ENCODE measurements at places on chromosomes 5 and 9. TPM values are rescaled to one million over a fixed set of nuclear protein-coding genes. Genes with fewer than 3 reads are reported as not detected.
A peak's percentile ranks its signal among the peaks of the same experiment; 100 is the strongest.

Gene CREBRF
- 5.7 TPM for total RNA-seq

DNA sequence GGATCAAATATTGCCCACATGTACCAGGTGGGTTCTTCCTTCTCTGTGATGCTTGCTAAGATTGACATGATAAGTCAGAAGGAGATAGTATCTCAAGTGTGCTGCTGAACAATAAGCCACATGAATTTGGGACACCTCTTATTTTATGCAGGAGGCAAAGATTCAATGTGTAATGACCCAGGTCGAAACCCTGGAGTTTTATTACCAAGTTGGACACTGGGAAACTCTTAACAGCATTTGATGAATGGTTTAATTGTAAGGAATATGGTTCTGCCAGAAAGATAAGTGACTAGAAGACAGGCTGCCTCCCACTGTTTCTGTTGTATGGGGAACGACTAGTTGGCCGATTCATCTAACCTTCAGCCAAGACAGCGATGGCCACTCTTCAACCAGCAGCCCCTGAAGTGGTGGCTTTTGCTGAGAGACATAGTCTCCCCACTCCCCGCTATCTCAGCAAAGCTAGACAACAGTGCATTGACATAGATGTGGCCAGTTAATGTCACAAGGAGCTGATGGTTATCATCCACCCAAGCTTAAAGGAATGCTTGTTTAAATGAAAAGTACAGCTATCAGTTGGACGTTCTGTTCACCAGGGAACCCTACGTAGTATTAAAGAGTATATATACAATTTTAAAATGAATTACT is 407.7 kb downstream of the KDM4C start:
- H3K4me1 ChIP-seq, result peaks cover 12% of the 10 kb centered on the region
- no peak for DNase-seq

Gene AQP7
- total RNA-seq, result 0.23 TPM

DNA sequence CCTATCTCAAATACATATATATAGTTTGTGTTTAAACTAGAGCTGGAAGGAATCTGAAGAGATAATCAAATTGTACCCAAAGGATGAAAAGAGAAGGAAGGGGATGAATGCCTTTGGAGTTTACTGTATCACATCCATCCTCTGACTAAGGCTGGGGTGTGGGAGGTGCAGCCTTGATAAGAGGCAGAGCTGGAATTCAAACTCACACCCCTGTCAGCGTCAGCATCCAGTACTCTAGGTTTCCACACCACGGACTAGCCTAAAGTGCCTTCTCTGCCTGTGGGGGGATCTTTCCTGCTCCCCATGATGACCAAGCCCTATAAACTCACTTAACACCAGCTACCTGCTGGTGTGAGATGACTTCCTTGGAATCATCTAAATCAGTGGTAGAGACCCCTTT is 48.1 kb downstream of the EPB41L4B start:
- H3K36me3 ChIP-seq, result peaks cover 7% of the 10 kb centered on the region
- H3K27ac ChIP-seq, result no peak overlapping the region
- DNase-seq, result no peak
- H3K4me3 ChIP-seq, result no peak overlapping the region

DNA sequence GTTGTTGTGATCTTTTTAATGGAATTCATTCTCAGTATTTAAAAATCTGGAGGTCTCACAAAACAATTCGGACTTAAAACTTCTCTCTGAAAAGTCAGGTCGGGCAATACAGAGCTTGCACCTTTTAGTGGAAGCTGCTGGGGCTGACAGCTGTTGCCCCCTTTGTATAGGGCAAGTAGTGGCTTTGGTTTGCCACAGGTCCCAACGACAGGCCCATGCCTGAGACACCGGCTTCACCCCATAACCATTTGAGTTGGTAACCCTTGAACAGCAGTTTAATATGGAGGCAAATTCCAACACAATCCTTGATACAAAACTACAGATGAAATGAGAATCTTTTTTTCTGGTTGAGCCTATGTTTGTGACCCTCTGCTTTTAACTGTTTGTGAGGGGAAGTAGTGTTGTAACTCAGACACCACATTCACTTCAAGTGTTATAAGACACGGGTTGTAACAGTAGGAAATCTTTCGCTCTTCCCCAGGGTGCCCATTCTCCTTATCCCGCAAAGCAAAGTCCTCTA is 752 bp upstream of the GLRX start:
- H3K27ac ChIP-seq, result 0 out of 2 replicates have a peak overlapping the region, but pooled peaks have one; percentile 90
- peaks cover 44% of the 10 kb centered on the region for H3K4me1 ChIP-seq
- no peaks in the 10 kb centered on the region for H3K27me3 ChIP-seq
- peak overlapping the region; percentile 88 for H3K4me3 ChIP-seq
- DNase-seq, result no peak

GRCh38 chr9:87629104-87629503 is 96.8 kb upstream of the CTSL start:
- H3K27ac ChIP-seq, result no peak overlapping the region
- no peak for DNase-seq
- peaks cover 8% of the 10 kb centered on the region for H3K4me1 ChIP-seq

Gene ADAMTS19
- 30.5 TPM for total RNA-seq

GRCh38 chr5:138352071-138352721 is at the start of gene KDM3B:
KDM3B (plus strand) TSS chr5:138352685; CDS start chr5:138352796, 111 bp downstream.
- H3K27ac ChIP-seq, result peak within 1 kb of the TSS; percentile 94
- peak within 1 kb of the TSS; percentile 92 for H3K4me3 ChIP-seq
- DNase-seq, result peak; percentile 94
- H3K36me3 ChIP-seq, result peaks cover 20% of the 10 kb centered on the region
- H3K27me3 ChIP-seq, result no peaks in the 10 kb centered on the region

Gene SARDH
- total RNA-seq, result 15.2 TPM

GRCh38 chr9:123637606-123637944 is 281.6 kb downstream of the CRB2 start:
- H3K4me3 ChIP-seq, result no peak overlapping the region
- no peaks in the 10 kb centered on the region for H3K36me3 ChIP-seq

GRCh38 chr5:138610415-138610917 is 35.3 kb upstream of the HSPA9 start:
- no peaks in the 10 kb centered on the region for H3K27me3 ChIP-seq
- H3K4me1 ChIP-seq, result peaks cover 28% of the 10 kb centered on the region
- H3K36me3 ChIP-seq, result no peaks in the 10 kb centered on the region
- H3K4me3 ChIP-seq, result peak overlapping the region; percentile 52
- no peak for DNase-seq
- peak overlapping the region; percentile 39 for H3K27ac ChIP-seq

Gene CCNH
- 40.8 TPM for total RNA-seq

DNA sequence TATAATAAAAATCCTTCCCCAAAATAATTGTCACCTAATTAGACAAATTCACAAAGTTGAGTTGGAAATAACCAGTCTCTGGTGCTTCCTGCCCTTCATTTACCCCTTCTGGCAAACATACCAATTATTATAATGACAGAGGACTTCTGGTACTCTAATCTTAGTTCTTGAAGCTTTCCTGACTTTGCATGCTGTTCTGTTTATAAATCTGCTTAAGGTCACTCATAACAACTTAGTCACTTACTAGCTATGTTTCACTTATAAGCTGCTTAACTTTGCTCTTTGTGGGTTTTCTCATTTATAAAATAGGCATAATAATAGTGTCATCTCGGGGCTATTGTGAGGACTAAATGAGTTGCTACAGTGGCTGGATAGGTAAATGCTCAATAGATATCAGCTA is 446.5 kb downstream of the EFNA5 start:
- H3K27me3 ChIP-seq, result no peaks in the 10 kb centered on the region
- no peak overlapping the region for H3K27ac ChIP-seq
- DNase-seq, result no peak
- H3K36me3 ChIP-seq, result no peaks in the 10 kb centered on the region
- H3K4me1 ChIP-seq, result peaks cover 3% of the 10 kb centered on the region

GRCh38 chr5:168992687-168993086 is 308.3 kb downstream of the SLIT3 start:
- H3K27me3 ChIP-seq, result 0 out of 2 replicates have a peak, but pooled peaks cover 2% of the 10 kb centered on the region
- H3K4me3 ChIP-seq, result no peak overlapping the region
- peaks cover 47% of the 10 kb centered on the region for H3K4me1 ChIP-seq
- DNase-seq, result peak; percentile 35

GRCh38 chr5:16690243-16690852 is 73.6 kb upstream of the RETREG1 start:
- no peaks in the 10 kb centered on the region for H3K27me3 ChIP-seq
- H3K27ac ChIP-seq, result peak overlapping the region; percentile 87
- DNase-seq, result peak; percentile 56
- H3K4me3 ChIP-seq, result no peak overlapping the region

DNA sequence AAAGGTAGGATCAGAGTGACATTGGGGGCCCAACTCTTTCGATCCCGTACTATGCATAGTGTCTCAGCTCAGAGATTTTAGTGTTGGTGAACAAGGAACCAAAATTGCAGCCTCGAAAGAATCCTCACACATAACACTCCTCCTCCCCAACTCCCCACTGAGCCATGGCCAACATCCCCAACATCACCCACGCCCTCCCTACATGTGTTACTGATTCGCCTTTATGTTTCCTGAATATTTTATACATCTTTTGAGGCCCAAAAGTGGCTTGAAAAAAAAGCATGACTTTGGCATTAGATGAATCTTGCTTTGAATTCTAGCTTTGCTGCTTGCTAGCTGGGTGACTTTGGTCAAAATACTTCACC is 45.2 kb downstream of the PLAC8L1 start:
- H3K36me3 ChIP-seq, result no peaks in the 10 kb centered on the region
- H3K27me3 ChIP-seq, result no peaks in the 10 kb centered on the region
- DNase-seq, result no peak
- no peaks in the 10 kb centered on the region for H3K4me1 ChIP-seq
- H3K27ac ChIP-seq, result no peak overlapping the region

DNA sequence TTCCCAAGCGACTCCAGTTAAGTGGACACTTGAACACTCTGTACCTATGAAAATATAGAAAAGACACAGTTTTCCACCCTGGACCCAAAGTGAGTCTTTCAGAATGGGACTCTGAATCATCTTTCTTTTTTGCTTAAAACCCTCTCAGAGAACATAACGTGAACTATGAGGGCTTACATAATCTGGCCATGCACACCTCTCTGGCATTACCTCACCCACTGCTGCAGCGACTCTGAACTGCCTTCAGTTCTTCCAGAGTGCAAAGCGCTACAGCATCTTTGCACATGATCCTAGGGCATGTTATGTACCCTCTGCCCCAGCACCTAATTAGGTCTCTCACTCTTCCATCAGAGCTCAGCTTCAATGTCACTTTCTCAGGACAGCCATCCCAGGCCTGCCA is 186.2 kb downstream of the RORB start:
- H3K36me3 ChIP-seq, result no peaks in the 10 kb centered on the region
- DNase-seq, result no peak
- H3K27me3 ChIP-seq, result no peaks in the 10 kb centered on the region
- no peak overlapping the region for H3K4me3 ChIP-seq
- H3K27ac ChIP-seq, result no peak overlapping the region

- DNase-seq, result peak; percentile 84
- H3K4me3 ChIP-seq, result no peak overlapping the region
- peaks cover 17% of the 10 kb centered on the region for H3K4me1 ChIP-seq
These were observed 603.3 kb downstream of the KIF4B start for GRCh38 chr5:155616779-155617392.

Gene SLCO4C1
- total RNA-seq, result 6.2 TPM

Gene PAX5
- 4.4 TPM for total RNA-seq

Gene C7
- 1.4 TPM for total RNA-seq

Gene CSF1R
- 0.20 TPM for total RNA-seq

DNA sequence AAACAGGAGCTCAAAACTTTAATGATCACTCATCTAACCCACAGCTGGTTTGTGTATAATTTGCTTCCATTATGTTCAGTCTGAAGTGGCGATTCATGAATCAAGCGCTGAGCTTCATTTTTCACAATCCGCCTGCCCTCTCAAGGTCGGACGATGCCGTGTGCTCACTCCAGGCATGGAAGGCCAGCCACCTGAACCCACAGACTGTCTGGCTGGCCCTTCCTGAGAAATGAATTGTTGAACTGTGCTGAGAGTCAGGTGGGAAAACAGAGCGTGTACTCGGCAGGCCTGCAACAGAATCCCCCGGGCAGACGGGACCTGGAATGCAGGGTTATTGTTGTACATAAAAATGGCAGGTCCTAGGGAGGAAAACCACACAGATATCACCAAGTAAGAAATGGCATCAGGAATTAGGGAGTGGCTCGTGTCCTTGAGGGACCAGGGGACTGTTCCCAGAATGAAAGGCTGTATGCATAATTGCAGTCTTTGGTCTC is 375.7 kb downstream of the IRX2 start:
- no peak overlapping the region for H3K4me3 ChIP-seq
- H3K36me3 ChIP-seq, result no peaks in the 10 kb centered on the region
- peaks cover 7% of the 10 kb centered on the region for H3K4me1 ChIP-seq
- DNase-seq, result no peak

Gene FOXD4
- total RNA-seq, result 0.21 TPM

Gene GRIN3A
- 0.07 TPM for total RNA-seq

Gene SGTB
- 13.5 TPM for total RNA-seq

GRCh38 chr9:93686127-93686879 is 109.9 kb downstream of the PHF2 start:
- peaks cover 28% of the 10 kb centered on the region for H3K36me3 ChIP-seq
- H3K27ac ChIP-seq, result no peak overlapping the region
- DNase-seq, result no peak
- H3K27me3 ChIP-seq, result no peaks in the 10 kb centered on the region
- no peak overlapping the region for H3K4me3 ChIP-seq

- peak overlapping the region; percentile 55 for H3K27ac ChIP-seq
- H3K36me3 ChIP-seq, result no peaks in the 10 kb centered on the region
- peaks cover 30% of the 10 kb centered on the region for H3K4me1 ChIP-seq
- H3K27me3 ChIP-seq, result peaks cover 46% of the 10 kb centered on the region
- peak; percentile 66 for DNase-seq
These were observed 900 bp downstream of the RGS7BP start for GRCh38 chr5:64506567-64507263.

DNA sequence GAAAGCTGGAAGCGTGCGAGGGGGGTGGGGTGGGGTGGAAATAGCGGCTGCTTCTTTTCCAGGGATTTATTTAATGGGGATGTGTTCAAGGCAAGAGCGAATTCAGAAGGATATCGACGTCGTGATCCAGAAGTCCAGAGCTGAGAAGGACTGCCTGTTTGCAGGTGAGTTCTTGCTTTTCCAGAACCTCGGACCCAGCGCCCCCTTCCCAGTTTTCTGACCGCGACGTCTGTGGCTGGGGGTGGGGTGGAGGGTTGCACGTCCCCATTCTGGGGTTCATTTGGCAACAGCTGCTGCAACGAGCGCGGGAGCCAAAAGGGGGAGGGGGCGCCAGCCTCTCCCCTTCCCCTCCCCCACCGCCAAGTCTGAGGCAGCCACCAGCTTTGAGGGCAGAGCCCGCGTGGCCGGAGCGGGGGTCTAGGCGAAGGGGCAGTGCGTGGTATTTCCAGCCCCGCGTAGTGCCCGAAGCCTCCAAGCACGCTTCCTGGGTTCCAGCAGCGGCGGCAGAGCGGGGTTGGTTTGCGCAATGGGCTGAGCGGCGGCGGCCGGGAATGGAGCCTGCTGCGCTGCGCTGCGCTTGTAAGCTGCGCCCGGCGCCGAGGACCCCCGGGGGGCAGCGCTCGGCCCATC is 701 bp downstream of the PARP8 start:
- peaks cover 6% of the 10 kb centered on the region for H3K27me3 ChIP-seq
- H3K4me3 ChIP-seq, result peak overlapping the region; percentile 95
- H3K27ac ChIP-seq, result peak overlapping the region; percentile 94
- peak; percentile 66 for DNase-seq

Gene PPP1R2B
- total RNA-seq, result not detected

- H3K4me3 ChIP-seq, result no peak overlapping the region
- peaks cover 28% of the 10 kb centered on the region for H3K4me1 ChIP-seq
- no peak for DNase-seq
- no peaks in the 10 kb centered on the region for H3K27me3 ChIP-seq
These were observed 363.3 kb upstream of the RPS23 start for GRCh38 chr5:82641331-82642003.
